Heart left ventricle (tissue), 16 donors: ENCODE measurements at places on chromosomes 5 and 9. TPM values are rescaled to one million over a fixed set of nuclear protein-coding genes. Genes with fewer than 3 reads are reported as not detected.

RGS14 gene
- 7.3 TPM for total RNA-seq

DNA sequence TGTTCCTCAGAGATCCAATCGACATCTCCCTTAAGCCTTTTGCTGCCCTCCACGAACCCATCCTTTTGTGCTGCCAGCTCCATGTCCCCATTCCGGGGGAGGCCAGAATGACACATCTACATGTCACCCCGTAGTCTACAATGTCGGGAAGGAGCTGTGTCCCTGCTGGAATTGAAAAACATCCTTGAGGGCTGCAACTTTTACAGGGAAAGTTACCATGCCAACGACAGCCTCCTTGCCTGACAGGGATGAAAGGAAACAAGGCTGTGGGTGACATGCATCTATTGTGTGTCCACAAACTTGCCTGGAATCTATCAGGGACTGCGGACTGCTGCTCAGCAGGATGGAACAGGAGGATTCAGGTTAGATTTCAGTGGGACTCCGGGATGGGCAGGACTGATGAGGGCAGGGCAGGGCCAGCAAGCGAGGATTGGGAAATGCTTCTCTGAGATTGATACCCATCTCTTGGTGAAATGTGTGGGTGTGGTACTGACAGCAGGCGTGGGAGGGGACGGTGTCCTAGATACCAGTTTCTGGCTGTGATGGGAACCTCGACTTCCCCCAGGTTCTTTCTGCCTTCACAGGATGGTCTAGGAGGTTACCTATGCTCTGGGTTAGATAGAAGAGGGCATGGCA lies 25.5 kb downstream of the EGR1 start:
- peaks cover 20% of the 10 kb centered on the region for H3K4me1 ChIP-seq
- peak overlapping the region; percentile 73 for H3K4me3 ChIP-seq
- H3K27me3 ChIP-seq: no peaks in the 10 kb centered on the region
- no peak for DNase-seq
- H3K27ac ChIP-seq: no peak overlapping the region

LCN9 gene
- total RNA-seq: not detected

DNA sequence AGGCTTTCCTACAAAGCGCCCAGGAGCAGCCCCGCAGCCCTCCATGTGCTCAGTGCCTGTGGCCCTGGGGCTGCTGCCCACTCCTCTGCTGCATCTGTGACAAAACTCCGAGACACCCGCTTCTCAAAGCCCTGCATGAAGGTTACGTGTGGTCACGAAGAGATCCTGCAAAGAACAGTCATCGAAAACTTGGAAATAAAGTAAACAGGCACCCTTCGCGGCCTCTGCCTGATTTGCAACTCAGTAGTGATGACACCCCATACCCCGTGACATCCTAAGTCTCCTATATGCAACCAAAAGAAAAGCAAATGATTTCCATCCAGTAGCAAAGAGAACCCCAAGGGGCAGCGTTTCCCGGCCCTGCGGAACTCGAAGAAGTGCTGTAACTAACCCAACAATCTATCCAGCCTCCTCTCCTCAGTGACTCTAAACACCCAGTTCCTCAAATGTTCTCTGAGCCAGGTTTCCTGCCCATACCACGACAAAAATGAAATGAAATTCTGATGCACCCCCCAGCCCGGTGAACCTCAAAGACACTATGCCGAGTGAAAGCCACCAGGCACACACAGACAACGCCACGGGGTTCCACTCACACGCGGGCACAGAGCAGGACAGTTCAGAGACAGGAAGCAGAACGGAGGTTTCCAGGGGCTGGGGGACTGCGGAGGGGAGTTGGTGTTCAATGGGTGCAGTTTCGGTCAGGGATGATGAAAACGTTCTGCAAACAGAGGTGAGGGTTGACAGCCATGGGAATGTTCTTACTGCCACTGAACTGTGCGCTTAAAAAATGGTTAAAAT lies 19.0 kb downstream of the NACC2 start:
- H3K36me3 ChIP-seq: no peaks in the 10 kb centered on the region
- H3K27me3 ChIP-seq: no peaks in the 10 kb centered on the region
- H3K27ac ChIP-seq: no peak overlapping the region
- DNase-seq: no peak
- peaks cover 17% of the 10 kb centered on the region for H3K4me1 ChIP-seq
- no peak overlapping the region for H3K4me3 ChIP-seq

PCDHB12 gene
- 0.81 TPM for total RNA-seq

GRCh38 chr5:42767491-42768105 lies 11.0 kb downstream of the CCDC152 start:
- H3K27ac ChIP-seq: no peak overlapping the region
- no peak overlapping the region for H3K4me3 ChIP-seq
- H3K27me3 ChIP-seq: no peaks in the 10 kb centered on the region
- H3K4me1 ChIP-seq: peaks cover 4% of the 10 kb centered on the region
- no peak for DNase-seq

GRCh38 chr5:162444129-162444762 lies 376.7 kb downstream of the GABRG2 start:
- no peak overlapping the region for H3K27ac ChIP-seq
- no peak overlapping the region for H3K4me3 ChIP-seq
- no peaks in the 10 kb centered on the region for H3K27me3 ChIP-seq
- H3K36me3 ChIP-seq: no peaks in the 10 kb centered on the region
- H3K4me1 ChIP-seq: no peaks in the 10 kb centered on the region

SLCO6A1 gene
- total RNA-seq: not detected

GRCh38 chr9:84027201-84027600 lies 46.6 kb downstream of the RMI1 start:
- H3K27me3 ChIP-seq: no peaks in the 10 kb centered on the region
- H3K27ac ChIP-seq: no peak overlapping the region
- H3K36me3 ChIP-seq: no peaks in the 10 kb centered on the region
- no peak for DNase-seq
- H3K4me3 ChIP-seq: no peak overlapping the region

GRCh38 chr9:17339156-17339555 lies 204.3 kb downstream of the CNTLN start:
- no peaks in the 10 kb centered on the region for H3K4me1 ChIP-seq
- no peaks in the 10 kb centered on the region for H3K27me3 ChIP-seq
- H3K4me3 ChIP-seq: no peak overlapping the region
- H3K27ac ChIP-seq: no peak overlapping the region
- peaks cover 20% of the 10 kb centered on the region for H3K36me3 ChIP-seq
- DNase-seq: no peak
